Stimulated activated CD8-positive, alpha-beta memory T cell treated with anti-CD3 and anti-CD28 coated beads, Interleukin-12 subunit alpha, Interleukin-12 subunit beta, amount 100 ng/mL, for 4 hours (primary cell): ENCODE measurements at places on chromosomes 2 and 18.

DNA sequence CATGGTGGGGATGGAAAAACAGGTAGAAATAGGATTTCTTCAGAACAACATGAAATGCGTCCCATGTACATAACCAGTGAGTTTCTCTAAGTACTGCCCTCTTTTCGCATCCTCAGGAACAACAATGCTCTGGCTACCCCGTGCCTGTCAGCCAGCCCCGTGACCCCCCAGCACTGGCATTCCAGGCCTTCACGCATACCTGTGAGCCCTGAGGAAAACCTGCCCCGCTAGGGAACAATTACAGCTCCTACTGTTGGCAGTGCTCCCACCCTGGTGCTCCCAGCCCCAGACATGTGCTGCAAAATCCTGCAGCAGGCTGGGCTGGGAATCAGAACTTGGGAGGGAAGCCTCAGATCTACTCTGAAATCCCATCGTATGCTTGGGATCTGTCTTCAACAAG lies 9.1 kb downstream of the SMAD7 start:
- DNase-seq, result no peak

GRCh38 chr2:236257136-236257535 lies 7.1 kb downstream of the ASB18 start:
- no peak for DNase-seq

DNA sequence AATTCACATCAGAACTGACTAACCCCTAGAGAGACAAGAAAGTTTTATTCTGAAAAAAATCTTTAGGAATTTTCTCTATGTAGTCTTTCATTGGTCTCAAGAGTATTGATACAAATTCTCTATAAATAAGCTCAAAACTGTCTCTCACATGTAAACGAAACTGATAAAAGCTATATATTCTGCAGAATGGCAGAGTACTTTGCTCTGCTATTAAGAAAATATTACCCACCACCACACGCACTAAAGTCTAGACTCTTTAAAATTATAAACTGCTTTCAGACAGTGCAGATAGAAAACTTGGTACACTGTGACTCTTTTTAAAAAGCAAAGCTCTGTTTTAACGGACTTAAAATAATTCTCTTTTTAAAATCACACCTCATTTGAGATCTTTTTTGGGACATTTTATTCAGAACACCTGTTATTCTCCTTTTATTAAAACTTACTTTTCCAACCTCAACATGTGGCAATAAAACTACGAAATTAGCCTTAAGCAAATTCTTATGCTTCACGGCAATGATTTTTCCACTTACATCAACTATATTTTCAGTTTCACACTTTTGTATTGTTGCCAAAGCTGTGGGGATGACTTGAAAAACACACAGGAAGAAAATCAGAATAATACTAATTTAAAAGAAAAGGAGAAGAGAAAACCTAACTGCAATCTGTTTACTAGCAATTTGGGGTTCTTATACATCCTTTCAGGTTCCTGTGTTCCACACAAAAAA lies 58.0 kb downstream of the CCDC88A start:
- no peak for DNase-seq

GRCh38 chr2:15548974-15549373 lies 12.2 kb downstream of the NBAS start:
- DNase-seq, result no peak
